EL (cell line): ENCODE measurements at places on chromosomes 2 and 18.
A peak's percentile ranks its signal among the peaks of the same experiment; 100 is the strongest.

DNA sequence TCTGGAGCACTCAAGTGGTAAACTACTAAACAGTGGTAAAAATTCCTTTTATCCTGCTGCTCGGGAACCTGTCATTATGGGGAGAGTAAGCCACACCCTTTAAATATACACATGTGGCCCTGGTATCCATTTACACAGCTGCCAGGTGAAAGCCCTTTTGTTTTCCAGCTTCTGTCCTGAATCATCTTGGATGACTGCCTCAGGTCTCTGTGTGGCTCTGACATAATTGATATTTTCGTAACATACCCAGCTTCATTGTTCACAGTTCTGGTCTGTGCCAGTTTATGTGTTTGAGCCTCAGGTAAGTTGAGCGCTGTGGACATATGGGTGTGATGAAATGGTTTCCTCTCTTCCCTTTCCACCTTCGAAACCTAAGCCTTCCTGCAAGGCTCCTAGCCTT is 15.7 kb upstream of the TTC39C start:
- no peak for DNase-seq

DNA sequence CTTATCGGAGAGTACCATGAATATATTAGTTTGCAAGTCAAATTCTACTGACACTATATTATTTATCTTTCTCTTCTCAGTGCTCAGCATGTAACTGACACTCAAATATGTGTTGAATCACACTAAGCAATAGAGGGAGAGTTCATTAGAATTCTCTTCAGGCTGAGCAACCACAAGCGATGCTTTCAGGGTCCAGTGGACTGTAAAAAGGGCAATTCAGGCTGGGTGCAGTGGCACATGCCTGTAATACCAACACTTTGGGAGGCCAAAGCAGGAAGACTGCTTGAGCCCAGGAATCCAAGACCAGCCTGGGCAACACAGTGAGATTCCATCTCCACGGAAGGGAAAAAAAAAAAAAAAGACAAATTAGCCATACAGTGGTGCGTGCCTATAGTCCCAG is 16.3 kb downstream of the PDE6D start:
- DNase-seq: peak; percentile 3

DNA sequence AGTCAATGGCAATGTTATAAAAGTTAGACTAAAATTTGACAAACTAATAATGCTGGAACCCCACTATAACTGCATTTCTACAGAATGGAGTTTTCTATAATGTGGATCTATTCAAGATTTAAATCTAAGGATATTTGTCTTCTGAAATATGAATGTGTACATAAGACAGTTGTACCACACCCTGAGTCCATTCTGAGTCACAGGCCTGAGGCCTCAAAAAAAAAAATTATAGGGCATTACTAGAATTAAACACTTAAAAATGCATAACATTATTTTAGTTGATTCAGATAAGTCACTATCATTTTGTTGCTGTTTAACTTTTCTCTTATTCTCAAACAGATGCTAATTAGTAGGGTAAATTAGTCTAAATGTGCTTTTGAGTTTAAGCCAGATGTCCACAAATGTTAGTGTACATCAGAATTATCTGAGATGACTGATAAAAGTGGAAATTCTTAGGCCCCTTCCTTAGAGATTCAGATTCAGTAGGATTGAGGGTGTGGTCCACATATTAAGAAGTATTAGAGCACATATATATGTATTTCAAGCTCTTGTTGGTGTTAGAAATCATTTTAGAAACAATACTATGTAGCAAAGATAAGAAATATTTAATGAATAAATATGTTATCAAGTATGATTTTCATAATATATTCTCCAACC is 42.4 kb upstream of the COL5A2 start:
- peak; percentile 73 for DNase-seq

GRCh38 chr2:139790136-139790535 is 1009.9 kb upstream of the NXPH2 start:
- DNase-seq: no peak

GRCh38 chr2:105777031-105777482 is 32.3 kb downstream of the NCK2 start:
- DNase-seq: no peak

GRCh38 chr2:72136933-72137497 is 10.6 kb downstream of the CYP26B1 start:
- no peak for DNase-seq

DNA sequence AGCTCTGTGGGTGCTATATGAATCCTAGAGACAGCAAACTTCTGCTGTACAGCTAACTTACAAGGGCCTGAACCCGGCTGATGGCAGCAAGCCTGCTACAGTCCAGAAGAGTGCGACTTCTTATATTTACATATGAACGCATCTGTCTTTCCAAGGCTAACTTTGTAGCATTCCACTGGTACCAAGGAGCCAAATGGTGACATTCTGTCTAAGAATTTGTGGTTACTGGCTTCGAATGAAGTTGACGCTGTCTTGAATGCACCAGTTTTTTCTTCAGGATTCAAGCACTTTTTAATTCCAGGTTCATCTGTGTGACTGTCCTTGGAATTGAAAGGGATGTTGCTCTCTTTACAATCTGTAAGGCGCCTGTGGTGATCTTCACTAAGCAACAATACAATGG is 42.4 kb downstream of the THUMPD2 start:
- DNase-seq: peak; percentile 88

GRCh38 chr2:217248312-217248935 is 388.6 kb upstream of the TNP1 start:
- DNase-seq: peak; percentile 2

GRCh38 chr18:48581941-48582340 is 43.1 kb downstream of the CTIF start:
- no peak for DNase-seq

DNA sequence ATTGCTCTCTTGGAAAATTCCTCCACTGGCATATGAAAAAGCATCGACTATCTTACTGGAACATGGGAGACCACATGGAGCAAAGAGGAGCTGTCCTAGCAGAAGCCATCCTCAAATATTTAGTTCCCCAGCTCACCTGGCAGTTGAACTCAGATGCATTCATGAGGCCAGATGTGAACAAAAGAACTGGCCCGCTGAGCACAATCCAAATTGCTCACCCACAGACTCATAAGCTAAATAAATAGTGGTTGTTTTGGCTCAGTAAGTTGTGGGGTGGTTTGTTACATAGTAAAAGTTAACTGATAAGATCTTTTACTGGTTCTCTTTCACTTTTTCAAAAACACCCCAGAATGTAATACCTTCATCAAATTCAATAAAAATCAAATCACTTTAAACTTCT is 108.6 kb upstream of the CWC22 start:
- peak; percentile 8 for DNase-seq
